Heart right ventricle (tissue), 16 donors: ENCODE measurements at places on chromosomes 13 and 19.

- DNase-seq, result peak; percentile 58
Measured at GRCh38 chr19:16888629-16889365, at the start of gene F2RL3. Gene F2RL3 (plus strand): TSS chr19:16888999. CDS start chr19:16889190, 191 bp downstream.

GRCh38 chr19:1465191-1466016 is 13.6 kb downstream of the C19orf25 start:
- peak; percentile 56 for DNase-seq

- DNase-seq, result no peak
Measured at GRCh38 chr13:23770973-23771372, 118.2 kb downstream of the MIPEP start.

- DNase-seq, result no peak
Measured at GRCh38 chr19:2533686-2534422, 57.9 kb downstream of the GADD45B start.

- peak; percentile 58 for DNase-seq
Measured at GRCh38 chr13:110047496-110047895, 259.5 kb downstream of the COL4A1 start.

- no peak for DNase-seq
Measured at GRCh38 chr13:30559274-30559673, 58.4 kb upstream of the USPL1 start.

DNA sequence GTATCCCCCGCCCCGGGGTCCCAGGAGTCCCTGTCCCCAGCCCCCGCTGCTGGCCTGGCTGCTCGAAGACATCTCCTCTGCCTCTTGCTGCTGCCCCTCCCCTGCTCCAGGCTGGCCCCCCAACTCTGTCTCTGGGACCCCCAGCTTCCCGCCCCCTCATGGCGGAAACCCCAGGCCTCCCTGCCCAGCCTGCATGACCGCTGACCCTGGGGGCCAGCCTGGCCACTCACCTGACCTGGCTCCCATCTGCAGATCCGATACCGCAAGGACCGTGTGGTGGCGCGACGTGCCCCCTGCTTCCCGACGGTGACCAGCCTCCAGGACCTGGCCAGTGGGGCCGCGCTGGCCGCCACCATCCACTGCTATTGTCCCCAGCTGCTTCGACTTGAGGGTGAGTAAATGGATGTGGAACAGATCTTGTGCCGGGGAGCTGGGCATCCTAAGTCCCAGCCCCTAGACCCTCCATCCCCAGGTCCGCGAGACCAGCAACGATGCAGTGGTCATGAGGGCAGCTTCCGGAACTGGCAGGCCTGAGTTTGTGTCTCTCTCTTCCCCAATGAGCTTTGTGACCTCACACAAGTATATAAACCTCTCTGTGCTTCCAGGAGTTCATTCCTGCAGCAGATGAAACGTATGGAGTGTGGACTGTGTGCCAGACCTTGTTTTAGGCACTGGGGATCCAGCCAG is 12.4 kb downstream of the CAMSAP3 start:
- DNase-seq, result no peak

- no peak for DNase-seq
Measured at GRCh38 chr19:47806435-47806834, 2.1 kb upstream of the TPRX1 start.

GRCh38 chr19:54399189-54399588 is 16.1 kb upstream of the TTYH1 start:
- DNase-seq, result no peak

- DNase-seq, result no peak
Measured at GRCh38 chr13:94974015-94974951, 261.9 kb upstream of the SOX21 start.

DNA sequence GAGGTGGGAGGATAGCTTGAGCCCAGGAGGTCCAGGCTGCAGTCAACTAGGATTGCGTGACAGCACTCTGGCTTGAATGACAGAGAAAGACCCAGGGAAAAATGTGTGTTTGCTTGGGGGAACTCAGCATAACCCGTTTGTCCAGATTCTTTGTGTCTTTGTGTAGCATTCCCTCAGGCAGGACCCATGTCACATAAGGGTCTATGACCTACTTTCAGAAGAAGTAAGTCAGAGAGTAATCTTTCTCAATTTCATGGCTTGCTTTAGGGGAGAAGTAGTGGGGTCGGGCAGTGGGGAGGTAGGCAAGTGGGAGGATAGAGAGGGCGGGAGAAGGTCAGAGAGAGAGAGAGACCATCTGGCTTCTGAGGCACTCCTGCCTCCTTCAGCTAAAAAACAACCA is 11.9 kb upstream of the PSPC1 start:
- no peak for DNase-seq

DNA sequence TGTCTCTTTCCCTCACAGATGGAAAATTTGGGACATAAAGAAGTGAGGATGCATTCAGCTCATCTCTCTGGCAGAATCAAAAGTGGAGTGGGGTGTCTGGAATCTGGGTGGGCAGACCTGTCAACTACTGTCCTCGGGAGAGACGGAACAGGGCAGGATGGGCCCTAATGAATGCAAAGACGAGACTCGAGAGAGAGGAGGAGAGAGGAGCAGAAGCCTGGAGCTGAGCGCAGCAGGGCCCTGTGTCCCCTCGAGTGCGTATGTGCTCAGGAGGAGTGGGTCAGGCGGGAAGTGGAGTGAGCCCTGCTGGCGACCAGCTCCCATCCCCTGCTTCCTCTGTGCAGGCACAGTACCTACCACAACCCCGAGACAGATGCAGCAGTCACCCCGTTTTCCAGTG is 78.9 kb downstream of the TEX29 start:
- no peak for DNase-seq

DNA sequence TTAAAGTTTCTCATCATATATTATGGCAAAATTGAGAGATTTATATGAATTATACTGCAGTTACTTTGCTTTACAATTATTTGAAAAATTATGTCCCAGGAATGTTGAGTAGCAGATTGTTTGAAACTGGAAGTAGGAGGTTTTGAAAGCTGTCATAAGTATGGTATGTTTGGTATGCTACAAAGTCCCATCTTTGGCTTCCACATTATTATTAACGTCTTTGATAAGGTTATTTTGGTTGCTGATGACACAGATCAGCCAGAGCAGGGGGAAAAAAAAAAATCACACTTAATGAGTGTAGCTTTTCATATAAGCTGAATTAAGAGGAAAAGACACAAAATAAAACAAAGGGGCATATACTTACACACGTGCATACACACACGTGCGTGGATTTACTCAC is 130.1 kb downstream of the SLITRK1 start:
- DNase-seq, result no peak

DNA sequence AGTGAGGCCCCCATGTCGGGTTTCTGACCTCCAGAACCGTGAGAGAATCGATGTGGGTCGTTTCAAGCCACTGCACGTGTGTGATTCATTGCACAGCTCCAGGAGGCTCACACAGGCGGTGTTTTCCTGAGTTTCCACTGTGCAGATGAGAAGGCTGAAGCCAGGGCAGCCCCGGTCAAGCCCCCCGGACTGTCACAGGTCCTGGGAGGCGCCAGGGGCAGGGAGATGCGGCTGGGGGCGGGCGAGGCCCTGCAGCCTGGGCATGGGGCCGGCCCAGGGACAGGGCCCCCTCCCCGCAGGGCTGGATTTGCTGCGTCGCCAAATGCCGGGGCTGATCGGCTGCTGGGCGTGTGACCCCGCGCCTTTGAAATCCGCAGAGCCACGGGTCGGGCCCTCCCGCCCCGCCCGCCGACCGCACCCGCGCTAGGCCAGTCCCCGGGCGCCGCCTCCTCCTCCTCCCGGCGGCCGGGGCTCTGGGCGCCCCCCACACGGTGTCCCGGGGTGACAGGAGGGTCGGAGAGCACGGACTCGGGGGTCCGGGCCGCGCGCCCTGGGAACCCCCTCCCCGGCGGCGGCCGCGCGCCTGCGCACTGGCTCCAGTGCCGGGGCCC is 9.9 kb upstream of the MKNK2 start:
- DNase-seq, result peak; percentile 83

DNA sequence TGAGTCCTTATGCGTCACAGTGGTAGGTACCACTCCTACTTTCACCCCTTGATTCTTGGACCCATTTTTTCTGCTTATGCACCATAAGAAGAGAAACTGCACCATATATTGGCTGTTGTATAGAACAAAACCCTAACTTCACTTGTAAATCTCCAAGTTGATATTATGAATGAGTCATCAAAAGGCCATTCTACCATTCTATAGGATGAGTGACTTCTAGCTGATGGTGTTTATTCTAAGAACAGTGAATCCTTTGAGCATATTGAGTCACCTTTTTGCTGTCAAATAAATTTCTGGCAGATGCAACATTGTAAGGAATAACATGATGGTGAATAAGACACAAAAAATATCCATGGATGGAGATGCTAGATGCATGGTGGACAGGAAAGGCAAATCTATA is 57.7 kb downstream of the POLR1D start:
- DNase-seq, result no peak

GRCh38 chr13:21018220-21018619 is 43.2 kb downstream of the LATS2 start:
- DNase-seq, result no peak

GRCh38 chr13:33158816-33159215 is 126.7 kb downstream of the STARD13 start:
- no peak for DNase-seq

GRCh38 chr19:19327672-19328071 is 7.0 kb downstream of the MAU2 start:
- no peak for DNase-seq

DNA sequence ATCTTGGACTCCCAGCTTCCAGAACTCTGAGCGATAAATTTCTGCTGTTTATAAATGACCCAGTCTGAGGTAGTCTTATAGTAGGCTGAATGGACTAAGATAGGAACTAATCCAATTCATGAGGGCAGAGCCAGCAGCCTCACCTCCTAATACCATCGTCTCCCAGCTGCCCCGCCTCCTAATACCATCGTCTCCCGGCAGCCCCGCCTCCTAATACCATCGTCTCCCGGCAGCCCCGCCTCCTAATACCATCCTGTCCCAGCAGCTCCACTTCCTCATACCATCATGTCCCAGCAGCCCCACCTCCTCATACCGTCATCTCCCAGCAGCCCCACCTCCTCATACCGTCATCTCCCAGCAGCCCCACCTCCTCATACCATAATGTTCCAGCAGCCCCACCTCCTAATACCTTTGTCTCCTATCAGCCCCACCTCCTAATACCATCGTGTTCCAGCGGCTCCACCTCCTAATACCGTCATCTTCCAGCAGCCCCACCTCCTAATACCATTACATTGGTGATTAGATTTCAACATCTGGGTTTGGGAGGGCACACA is 2.4 kb upstream of the ARGLU1 start:
- DNase-seq, result no peak

DNA sequence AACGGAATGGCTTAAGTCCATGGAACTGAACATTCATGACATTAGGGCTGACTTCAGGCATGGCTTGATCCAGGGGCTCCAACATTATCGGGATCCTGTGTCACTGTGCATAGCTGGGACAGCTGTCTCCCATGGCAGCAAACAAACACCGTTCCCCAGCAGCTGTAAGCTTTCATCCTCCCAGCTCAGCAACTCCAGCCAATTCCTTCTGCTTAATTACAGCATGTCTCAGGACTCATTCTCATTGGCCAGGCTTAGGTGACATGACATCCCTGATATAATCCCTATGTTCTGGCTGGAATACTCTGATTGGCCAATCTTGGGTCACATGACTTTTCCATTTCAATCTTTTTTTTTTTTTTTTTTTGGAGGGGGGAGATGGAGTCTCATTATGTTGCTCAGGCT is 10.9 kb upstream of the TLE5 start:
- no peak for DNase-seq

GRCh38 chr19:54124393-54124792 is 8.8 kb downstream of the PRPF31 start:
- DNase-seq, result no peak

DNA sequence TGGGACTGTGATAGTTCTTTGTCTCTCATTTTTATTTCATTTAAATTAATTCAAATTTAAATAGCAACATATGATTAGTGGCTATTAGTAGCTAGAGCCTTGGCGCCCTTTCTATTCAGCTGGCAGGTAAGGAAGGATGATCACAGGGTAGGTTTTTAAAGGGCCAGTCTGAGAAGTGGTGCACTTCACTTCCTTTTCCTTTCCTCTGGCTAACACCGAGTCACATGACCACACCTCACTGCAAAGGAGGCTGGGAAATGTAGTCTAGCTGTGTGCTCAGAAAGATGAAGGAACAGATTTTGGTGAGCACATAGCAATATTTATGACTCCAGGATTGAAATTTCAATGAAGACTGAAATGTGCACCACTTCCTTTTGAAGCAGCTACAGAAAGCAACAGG is 128.7 kb downstream of the TSHZ3 start:
- no peak for DNase-seq

- no peak for DNase-seq
Measured at GRCh38 chr13:23865906-23866305, 23.3 kb downstream of the MIPEP start.

GRCh38 chr19:54790711-54791110 is 12.7 kb upstream of the KIR2DL4 start:
- DNase-seq, result no peak

DNA sequence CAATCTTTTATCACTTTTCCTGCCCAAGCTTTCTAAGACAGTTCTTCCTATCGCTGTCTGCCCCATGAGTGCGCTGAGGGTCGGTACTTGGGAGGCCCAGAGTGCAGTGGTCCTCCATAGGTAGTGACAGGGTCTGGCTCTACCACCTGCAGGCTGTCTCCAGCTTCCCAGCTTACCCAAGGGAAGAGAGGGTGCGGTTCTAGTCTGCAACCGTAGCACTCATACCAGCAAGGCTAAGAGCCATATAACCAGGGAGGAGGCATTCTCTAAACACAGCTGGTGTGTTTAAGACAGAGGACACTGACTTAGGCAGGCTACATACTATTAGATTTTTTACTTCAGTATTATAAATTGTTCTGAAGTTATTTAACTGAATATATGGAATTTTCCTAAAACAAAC is 8.2 kb downstream of the PROZ start:
- no peak for DNase-seq

DNA sequence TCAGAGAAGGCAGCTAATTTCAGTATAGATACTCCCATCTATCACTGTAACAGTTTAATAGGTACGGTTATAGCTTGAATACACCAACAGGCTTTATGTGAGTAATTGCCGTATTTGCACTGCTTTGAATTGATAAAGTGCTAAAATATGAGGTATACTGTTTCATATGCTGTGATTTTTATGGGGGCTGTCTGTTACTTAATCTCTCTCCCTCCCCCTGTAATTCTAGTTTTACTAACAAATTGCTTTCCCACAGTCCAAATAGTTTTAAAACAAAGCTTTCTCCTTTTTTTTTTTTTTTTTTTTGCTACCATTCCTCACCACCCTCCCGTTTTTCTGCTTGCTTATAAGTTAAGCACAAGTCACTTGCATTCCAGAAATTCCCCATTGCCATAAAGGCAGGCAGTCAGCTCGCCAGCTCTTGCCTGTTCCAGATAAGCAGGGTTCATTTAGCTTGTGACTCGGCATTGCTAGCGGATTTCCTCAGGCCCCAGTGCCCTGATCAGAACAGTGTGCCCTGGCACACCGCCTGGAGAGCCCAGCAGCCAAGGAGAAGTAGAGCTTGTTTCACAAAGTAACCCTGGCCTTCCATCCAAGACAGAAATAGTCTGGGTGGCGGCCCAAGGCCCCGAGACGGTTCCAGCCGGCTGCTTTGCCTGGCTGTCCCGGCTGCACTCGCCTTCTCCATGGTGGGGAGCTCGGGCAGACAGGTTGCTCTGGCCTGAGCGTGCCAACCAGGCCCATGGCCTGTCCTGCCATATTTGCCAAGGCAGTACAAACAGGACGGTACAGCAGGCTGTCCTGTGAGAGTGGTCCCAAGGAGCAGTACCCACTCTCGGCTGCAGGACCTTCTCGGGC is 43.5 kb upstream of the NPAS1 start:
- peak; percentile 94 for DNase-seq

- DNase-seq, result no peak
Measured at GRCh38 chr19:37964109-37964508, 57.1 kb downstream of the SIPA1L3 start.

- no peak for DNase-seq
Measured at GRCh38 chr13:30191491-30192100, 115.8 kb downstream of the KATNAL1 start.

- DNase-seq, result no peak
Measured at GRCh38 chr13:106088085-106088484, 447.4 kb downstream of the EFNB2 start.
